ENCODE measurements at places on chromosomes 1 and 21.

GRCh38 chr1:21298981-21299391 is 8.7 kb upstream of the ECE1 start:
- DNase-seq: no peak

GRCh38 chr1:158124034-158124433 is 56.7 kb upstream of the CD1D start:
- DNase-seq: no peak

DNA sequence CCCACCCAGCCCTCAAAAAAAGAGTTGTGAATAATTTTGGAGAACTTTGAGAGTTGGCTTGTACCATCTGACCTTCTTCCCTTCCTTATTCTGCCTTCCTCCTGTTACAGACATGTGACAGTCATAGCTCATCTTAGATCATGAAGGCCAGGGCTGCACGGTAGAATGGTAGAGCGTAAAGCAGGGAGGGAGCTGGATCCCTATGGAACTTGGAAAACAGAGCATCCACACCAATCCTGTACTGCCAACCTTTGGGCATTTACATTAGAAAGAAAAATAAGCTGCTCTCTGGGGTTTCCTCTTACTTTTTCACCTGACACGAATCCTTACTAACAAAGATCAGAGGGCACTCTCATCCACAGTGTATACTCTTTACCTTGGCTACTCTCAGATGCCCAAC is 121.5 kb downstream of the GPR52 start:
- DNase-seq: no peak

GRCh38 chr1:211731456-211732292 is 56.3 kb upstream of the NEK2 start:
- DNase-seq: no peak

- DNase-seq: no peak
Measured at GRCh38 chr1:248215880-248216279, 15.3 kb upstream of the OR2M4 start.

- no peak for DNase-seq
Measured at GRCh38 chr1:155973723-155974122, 4.6 kb downstream of the ARHGEF2 start.

DNA sequence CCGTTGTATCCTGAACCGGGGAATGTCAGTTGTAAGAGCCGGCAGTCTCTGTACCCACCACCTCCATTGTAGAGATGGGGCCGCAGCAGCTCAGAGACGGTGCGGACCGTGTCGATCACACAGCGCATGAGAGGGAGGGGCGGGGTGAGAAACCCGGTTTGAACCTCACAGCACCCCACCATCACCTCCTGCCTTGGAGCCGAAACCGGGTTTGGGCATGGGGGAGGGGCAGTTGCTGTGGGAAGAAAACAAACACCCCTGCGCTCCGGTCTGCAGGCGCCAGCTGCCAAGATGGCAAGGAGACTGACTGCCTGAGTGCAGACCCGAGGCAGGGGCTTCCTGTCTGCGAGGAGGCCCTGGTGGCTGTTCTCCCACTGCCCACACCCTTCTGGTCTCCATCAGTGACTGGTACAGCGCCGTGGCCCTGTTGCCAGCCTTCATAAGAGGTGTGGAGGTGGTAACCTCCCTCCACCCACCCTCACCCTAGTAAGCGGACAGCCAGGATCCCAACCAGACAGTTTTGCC is 69.2 kb upstream of the SSBP3 start:
- DNase-seq: no peak

DNA sequence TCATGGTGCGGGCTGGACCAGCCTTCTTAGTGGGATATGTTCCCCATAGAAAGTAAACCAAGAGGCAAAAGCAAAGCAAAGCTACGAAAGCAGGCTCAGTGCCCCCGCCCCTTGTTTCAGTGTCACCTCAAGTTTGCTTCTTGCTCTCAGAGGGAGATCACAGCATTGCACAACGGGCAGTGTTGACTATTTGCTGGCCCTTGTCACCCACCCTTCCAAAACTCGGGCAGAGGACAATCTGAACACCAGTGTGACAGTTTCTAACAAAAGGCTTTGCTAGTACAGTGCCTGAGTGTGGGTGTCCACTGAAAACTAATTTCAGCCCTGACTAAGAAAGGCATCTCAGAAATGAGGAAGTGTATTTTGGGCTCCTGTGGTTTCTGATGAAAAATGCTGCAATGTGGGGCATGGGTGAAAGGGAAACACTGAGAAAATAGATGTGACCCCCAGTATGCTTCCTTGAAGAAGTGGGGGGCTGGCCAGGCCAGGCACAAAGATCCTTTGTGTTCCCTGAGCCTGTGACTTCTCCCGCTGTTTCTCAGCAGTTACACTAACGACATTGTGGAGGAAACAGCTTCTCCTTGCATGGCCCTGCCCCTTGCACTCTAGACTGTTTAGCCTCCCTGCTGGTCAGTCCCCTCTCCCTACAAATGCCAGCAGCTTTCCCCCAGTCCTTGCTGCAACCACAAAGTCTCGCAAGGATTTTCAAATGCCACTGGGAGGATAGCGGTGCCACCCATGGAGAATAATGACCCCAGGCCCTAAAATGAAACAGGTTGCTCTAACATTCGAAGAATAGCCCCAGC is 33.3 kb upstream of the KCNE1 start:
- DNase-seq: no peak

DNA sequence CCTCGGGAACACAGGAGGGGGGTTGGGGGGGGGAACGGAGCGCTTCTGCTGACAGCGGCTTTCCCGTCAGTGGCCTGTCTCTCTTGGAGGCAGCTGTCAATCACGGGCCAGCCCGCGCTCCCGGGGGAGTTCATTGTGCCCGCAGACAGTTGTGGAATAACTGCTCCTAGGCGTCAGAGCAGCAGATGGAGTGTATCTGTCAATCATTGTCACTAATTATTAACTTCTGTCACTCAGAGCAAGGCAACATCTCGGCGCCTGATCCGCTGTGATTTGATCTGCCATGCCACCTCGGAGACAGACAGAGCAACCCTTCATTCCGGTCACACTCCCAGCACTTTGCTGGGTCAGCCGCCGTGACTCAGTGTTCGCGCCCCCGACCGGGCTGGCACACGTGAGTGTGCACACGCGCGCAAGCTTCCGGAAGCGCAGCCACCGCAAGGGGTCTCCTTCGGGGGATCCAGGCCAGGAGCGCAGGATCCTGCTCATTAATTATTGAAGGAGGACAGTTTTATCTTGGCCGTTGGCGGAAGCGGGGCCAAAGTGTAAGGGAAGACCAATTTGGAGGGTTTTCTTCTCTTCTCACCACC is 75.8 kb downstream of the RRAGC start:
- DNase-seq: no peak

DNA sequence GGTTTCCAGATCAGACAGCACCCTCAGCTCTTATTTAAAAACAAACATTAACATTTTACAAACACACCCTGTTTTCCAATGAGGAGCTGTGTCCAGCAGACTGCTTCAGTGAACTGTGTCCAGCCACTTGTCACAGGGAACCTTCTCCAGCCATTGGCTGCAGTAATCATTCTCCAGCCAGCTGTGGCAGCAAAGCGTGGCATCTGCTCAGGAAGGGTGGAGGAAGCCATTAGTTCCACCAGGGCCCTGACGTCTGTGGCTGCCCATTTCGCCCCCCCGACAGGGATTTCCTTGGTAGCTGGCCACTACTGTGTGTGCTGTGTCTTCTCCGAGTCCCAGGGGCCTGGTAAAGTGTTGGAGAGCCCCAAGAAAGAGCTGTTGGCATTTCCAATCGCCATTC is 62.9 kb upstream of the SELENON start:
- no peak for DNase-seq

- peak; percentile 44 for DNase-seq
Measured at GRCh38 chr1:54121482-54122134, 31.2 kb downstream of the CDCP2 start.

DNA sequence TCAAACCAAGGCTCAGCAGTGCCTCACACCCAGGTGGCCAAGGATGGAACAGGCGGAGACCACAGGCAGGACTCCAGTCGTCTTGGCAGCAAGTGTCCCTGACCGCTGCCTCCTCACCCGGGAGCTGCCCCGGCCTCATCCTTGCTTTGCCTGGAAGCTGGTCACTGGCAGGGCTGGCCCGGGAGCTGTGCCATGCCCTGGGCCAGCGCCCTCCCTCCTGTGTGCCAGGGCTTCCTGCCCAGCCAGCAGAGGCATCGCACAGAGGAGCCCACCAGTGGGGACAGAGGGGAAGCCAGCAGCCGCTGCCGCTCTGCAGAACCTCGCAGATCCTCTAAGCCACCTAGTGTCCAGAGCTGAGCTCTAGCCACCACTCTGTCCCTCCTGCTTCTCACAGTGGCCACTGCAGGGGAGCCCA is 7.8 kb downstream of the CASZ1 start:
- no peak for DNase-seq

GRCh38 chr1:35691571-35692220 is 27.0 kb downstream of the C1orf216 start:
- DNase-seq: no peak

DNA sequence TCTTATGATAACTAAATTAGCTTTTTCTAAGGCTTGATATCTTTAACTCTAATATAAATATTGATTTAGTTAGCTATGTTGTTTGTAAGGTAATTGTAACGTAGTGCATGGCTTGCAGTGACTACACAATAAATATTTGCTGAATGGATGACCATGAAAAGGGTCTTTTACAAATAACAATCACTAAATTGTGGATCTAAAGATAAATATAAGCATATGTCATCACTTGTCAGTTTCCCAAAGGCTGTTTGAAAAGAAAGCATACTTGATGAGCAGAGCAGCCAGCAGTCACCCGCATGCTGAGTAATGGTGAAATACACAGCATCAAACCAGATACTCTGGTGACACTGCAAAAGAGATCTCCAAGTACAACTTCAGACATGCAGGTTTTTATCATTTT is 92.5 kb upstream of the FMN2 start:
- DNase-seq: no peak

GRCh38 chr1:19199969-19200604 is 10.0 kb downstream of the UBR4 start:
- DNase-seq: no peak

- DNase-seq: no peak
Measured at GRCh38 chr1:46492269-46492853, 2.7 kb downstream of the DMBX1 start.

DNA sequence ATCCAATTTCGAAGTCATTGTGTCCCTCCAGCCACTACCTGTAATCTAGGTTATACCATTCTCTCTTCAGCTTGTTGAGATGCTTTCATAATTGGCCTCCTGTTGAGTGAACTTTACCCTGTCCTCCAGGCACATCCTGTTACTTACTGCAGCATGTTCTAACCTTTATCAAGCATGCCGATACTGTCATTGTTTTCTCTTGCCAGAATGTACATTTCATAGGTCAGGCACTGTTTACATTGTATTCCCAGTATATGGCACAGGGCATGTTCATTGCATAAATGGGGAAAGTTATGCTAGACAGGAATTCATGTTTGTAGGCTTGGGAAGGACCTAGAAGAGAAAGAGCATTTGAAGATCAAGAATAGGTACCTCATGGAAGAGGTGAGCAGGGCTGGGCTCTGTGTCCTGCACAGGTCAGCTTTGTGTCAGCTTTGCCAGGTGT is 10.2 kb downstream of the CXADR start:
- no peak for DNase-seq

- DNase-seq: no peak
Measured at GRCh38 chr1:84117868-84118267, 26.2 kb upstream of the PRKACB start.

GRCh38 chr21:24456358-24456757 is 1150.9 kb downstream of the MRPL39 start:
- no peak for DNase-seq

DNA sequence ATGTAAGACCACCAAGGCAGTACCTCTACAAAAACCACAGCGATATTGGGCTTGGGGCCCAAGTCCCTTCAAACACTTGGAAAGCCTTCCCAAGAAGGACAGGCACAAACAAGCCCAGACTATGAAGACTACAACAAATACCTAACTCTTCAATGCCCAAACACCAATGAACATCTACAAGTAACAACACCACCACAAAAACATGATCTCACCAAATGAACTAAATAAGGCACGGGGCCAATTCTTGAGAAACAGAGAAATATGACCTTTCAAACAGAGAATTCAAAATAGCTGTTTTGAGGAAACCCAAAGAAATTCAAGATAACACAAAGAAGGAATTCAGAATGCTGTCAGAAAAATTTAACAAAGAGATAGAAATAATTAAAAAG is 86.8 kb downstream of the COL24A1 start:
- DNase-seq: no peak

- no peak for DNase-seq
Measured at GRCh38 chr1:98458511-98459485, 202.7 kb upstream of the SNX7 start.

GRCh38 chr1:31583082-31583994 is 7.0 kb downstream of the TINAGL1 start:
- DNase-seq: no peak

DNA sequence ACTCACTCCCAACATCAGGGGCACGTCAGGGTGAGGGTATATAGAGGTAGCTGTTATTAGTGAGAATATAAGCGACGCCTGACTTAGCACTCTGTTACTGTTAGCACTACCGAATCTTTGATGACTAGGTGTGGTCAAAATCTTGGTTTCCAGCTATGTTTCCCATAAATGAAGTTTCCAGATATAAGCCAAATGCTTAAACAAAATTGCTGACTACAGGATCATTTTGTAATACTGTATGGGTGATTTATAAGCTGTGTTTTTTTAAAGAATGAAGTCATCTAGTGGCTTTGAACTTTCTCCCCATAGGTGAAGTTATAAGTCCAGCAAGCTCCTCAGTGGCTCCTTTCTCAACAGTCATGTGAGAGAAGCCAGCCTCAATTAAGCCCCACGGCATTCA is 23.7 kb downstream of the KCNJ15 start:
- DNase-seq: no peak

DNA sequence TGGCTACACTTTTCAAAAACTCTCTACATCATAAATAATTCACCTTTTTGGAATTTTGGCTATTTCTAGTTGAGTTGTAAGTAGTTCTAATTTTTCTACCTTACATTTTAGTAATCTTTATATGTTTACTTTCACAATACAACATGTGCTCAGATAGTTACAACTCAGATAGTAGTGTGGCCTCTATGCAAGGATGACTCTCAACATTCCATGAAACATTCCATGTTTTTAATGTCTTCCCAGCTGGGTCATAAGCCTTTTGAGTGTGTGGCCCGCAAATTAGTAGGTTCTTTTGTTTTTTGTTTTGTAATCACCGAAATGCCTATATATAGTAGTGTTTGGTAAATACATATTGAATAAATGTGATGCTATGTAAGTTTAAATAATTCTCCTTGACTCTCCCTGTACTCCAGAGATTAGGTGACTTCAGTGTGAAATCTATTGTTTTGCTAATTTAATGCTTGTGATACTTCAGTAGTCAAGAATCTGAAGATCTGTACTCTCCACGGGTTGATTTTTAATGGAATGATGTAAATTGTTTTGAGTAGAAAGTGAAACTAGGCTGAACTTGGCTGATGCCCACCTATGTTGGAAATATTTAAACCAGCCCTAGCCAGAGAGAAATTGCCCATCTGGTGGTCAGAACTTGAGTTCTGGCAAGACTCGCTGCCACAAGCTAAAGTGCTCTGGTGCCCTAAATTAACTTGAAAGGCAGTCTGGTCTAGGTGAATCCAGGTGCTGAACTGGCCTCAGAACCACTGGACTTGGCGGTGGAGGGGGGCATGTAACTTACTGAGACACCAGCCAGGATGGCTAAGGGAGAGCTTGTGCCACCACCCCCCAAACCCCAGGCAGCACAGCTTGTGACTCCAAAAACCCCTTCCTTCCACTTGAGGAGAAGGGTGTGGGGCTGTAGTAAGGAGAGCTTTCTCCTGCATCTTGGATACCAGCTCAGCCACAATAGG is 165.6 kb downstream of the USP25 start:
- no peak for DNase-seq
